ENCODE measurements at places on chromosomes 7 and 10.

GRCh38 chr10:132787495-132788179 lies 1.7 kb upstream of the NKX6-2 start:
- no peak for DNase-seq

DNA sequence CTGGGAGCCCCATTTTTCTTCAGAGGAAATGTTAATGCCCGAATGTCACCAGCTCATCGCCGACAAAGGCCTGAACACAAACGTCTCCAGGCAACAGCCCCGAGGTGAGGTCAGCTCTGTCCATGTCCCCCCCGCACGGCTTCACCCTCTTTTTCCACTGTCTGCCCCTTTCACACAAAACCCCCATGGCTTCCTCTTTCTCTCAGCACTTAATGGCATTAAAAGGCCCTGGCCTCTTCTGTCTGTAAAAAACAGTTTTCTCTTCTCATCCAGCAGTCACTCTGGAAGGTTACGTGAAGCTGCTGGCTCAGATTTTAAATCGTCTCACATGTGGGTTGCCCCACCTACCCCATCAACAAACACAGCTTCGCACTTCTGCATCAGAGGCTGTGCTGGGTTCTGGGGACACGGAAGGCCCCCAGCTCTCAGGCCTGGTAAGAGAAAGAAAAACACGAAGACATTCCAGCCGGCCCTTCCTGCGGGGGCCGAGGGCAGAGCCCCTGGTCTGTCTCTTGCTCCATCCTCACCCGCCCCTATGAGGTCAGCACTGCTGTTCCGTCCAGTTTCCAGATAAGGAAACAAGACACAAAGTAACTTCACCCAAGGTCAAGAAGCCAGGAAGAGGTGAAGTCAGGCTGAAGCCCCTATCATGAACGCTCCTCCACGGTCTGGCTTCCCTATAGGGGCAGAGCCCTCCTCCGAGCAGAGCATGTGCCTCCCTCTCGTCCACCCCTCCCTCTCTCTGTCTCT lies 91.1 kb upstream of the PDGFA start:
- peak; percentile 22 for DNase-seq

DNA sequence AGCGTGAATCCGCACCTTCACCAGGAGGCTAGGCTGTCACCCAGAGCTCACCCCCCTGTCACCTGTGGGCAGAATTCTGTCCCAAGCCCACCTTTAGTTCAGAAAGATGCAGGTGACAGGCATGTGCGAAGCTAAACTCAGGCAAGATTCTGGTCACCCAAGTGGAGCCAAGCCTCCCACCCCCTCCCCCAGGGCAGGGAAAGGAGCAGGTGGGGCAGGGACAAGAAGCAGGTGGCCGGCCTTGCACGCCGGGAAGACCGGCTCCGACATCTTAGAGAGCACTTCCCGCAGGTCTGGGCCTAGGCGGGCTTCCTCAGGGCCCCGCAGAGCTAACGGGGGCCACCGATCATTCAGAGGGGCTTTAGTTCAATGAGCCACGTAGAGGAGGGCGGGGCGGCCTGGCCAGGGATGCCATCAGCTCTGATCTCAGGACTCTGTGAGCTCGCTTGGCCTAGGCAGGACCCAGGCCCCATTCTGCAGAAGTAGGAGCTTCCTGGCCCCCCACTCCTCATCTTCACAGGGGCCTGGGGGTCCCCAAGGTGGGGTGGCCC lies 19.9 kb downstream of the UNCX start:
- DNase-seq: no peak

DNA sequence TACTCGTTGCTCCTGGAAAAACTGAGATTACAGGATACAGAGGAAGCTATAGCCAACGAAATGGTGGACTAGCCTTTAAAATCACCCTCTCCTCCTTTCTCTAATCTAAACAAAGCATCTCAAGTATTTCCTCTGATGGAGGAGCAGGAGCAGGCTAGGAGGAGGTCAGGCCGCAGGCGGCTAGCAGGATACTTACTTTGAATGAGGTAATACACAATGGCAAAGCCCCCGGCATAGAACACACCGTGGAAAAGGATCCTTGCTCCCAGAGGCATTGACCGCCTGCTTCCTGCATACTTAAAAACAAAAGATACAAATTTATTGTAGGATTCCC lies 64.4 kb downstream of the STK17A start:
- DNase-seq: no peak

GRCh38 chr7:144588559-144589051 lies 185.1 kb upstream of the NOBOX start:
- DNase-seq: no peak

DNA sequence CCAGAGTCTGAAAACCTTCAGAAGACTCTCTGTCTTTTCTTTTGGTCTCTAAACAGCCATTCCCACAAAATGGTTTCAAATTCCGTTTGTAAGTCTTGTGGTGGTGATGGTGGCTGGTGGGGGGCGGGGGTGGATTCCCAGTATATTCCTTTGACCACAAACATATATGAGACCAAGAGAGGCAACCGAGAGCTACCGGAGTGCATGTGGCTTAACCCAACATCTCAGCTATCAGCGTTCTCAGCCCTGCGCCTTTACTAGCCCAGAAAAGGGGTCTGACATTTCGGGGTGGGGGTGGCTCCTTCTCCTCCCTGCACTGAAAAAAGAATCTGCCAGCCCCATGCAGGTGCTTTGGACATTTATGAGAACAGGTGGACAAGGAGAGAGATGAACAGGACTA lies 621.1 kb downstream of the ACTR3B start:
- no peak for DNase-seq

All from hematopoietic multipotent progenitor cell treated with erythropoietin and hydrocortisone succinate and interleukin-3 and kit ligand, for 6 days (in vitro differentiated cells).